ENCODE measurements at places on chromosomes 6 and 20.
A peak's percentile ranks its signal among the peaks of the same experiment; 100 is the strongest.

GRCh38 chr6:138570725-138571029 is 71.4 kb upstream of the NHSL1 start:
- DNase-seq, result no peak

- DNase-seq, result no peak
These were observed 10.6 kb upstream of the FAM8A1 start for GRCh38 chr6:17589406-17590096.

GRCh38 chr6:149182262-149182661 is 135.2 kb upstream of the TAB2 start:
- no peak for DNase-seq

DNA sequence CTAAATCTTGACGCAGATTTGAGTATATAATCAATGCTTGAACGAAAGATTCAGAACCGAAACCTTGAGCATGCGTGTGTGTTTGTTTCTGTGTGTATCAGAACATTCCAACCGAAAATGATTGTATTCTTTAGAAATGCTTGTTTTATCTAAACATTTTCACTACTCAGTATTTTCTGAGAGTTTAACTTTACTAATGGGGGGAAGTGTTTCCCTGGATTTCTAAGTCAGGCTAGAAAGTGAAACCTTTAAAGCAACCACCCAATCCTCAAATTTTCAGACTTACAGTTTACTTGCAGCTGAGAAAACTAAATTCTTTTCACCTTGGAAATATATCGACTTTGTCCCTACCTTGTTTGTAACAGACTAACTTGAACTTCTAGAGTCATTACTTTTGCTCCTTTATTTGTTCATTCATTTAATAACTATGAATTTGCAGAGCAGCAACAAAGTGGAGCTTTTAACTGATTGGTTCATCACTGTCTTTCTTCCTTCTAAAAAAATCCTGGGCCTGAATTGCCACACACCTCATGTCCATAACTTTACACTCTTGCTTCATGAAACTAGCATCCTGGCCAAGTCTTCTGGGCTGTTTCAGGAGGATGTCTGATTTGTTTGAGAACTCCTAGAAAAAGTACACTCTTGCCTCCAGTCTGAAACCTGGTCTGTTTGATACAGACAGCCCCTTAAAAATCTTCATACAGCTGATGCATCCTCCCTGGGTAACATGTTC is 77.8 kb upstream of the XRN2 start:
- no peak for DNase-seq

DNA sequence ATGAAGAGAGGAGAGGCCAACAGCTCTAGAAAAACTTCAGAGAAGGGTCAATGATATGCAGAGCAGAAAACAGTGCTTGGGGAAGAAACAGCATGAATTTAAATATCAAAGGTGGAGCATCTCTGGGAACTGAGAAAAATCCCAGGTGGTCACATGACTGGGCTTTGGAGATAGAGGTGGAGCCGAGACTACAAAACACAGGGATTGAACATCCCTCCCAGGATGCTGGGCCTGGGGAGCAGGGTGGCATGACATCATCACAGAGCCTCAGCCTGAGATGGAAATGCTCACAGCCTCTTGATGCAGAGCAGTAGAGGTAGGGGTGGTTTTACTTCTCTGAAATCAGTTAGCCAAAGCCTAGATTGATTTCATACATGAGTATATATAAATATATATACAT is 529.5 kb downstream of the PRKN start:
- DNase-seq, result no peak

DNA sequence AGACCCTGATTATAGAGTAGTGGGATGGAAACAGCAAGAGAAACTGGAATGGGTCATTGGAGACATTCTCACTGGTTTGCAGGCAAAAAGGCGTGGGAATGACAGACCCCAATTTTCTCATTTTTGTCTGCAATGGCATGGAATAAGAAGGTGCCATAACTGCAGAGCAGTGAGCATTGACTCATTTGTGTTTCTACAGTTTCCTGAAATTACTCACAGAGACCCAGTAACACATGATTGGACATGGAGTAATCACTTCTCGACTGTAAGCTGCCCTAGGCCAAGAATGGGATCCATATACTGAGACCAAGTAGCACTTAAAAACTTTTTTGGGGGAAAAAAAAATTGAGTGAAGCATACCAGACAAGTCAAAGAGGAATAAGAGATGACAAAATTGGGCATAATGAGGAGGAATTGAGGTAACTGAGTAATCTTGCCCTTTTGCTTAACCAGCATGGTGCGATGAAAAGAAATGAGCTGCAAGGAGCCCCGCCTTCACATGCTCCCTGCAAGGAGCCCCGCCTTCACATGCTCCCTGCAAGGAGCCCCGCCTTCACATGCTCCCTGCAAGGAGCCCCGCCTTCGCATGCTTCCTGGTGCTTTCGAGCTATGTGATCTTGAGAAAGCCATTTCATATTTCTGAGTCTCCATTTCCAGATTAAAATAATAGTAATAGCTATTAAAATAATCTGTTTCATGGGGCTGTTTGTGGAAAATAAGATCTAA is 44.1 kb downstream of the NHSL1 start:
- DNase-seq, result peak; percentile 20

DNA sequence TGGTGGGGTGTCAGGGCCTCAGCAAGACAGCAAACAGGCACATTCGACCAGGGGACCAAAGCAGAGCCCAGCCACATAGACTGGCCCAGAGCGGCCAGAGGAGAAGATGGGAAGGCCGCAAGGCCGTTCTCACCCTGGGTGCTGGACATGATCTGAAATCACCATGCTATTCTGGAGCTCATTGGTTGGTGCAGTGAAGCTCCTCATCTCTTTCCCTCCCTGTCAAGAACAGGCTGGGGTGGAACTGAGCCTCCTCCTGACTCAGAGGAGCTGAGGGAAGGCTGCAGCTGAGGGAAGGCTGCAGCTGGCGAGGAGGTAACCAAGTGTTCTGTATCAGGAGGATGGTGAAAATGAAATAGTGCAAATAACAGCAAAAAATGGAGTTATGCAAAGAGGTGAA is 80.0 kb downstream of the AKAP7 start:
- no peak for DNase-seq

DNA sequence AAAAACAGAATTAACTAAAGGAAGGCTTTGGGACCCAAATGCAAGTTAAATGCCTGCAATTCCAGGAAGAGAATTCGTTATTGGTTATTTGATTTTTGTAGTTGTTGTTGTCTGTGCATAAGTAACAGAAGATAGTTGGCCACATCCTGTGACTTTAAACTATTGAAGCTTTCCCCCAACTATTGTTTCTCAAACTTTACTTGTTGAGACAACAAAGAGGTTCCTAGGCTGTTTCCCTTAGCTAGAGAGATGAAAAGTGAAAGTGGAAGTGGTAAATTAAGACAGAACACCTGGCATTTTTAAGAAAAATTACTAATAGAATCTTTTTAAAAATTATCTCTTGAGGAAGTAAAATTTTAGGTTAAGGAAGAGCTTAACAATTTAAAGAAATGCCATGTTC is 525.2 kb downstream of the PKHD1 start:
- no peak for DNase-seq

DNA sequence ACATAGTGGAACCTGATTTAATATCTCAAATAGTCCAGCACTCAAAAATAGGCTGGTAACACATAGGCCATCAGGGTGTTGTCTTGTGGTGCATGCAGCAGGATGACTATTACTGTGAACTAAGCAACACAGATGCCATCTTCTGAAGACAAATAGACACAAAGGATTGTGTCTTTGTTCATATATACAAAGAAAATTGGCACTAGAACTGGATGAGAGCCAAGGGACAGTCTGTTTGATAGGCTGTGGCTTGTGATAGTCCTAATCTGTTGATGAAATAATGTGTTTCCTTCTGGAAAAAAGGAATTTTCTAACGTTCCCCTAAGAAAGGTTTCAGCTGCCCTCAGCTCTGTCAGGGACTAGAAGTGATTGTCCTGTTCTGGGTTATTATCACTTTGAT is 129.8 kb downstream of the TPBG start:
- DNase-seq, result no peak

DNA sequence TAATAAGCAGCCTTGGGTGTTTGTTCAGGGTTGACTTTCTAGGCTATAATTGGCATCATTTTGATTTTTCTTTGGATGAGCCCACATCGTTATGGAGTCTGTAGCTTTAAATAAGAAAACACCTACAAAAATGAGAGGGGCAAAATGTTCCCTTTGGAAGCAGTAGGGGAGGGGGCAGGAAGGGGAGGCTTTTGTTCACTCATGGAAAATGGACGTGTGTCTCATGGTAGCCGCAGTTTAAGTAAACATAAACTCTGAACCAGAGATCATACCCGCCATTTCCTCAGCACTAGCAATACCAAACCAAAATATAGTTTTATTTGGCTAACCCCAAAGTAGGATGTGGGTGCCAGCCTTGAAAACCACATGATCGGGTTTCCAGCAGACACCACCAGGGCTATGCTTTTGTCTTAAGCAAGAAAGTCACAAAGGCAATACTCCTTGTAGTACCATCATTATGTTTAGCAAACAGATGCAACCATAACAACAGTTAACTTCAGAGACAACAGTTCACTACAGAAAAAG is 572.5 kb upstream of the JAG1 start:
- DNase-seq, result no peak

GRCh38 chr6:19873031-19873430 is 35.9 kb downstream of the ID4 start:
- DNase-seq, result no peak

DNA sequence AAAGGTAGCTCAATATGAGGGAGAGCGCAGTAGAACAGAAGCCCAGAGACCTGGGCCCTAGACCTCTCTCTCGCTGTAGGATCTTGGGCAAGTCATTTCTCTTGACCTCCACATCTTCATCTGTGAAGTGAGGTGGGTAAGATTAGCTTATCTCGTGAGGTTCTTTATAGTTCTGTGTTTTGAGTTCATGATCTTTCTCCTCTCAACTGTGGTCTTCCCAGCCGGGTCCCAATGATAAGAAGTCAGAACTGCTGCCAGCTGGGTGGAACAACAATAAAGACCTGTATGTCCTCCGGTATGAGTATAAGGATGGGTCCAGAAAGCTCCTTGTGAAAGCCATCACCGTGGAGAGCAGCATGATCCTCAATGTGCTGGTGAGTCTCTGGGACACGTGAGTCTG is 6.9 kb downstream of the PSMF1 start:
- no peak for DNase-seq

GRCh38 chr20:41123631-41124030 is 13.7 kb upstream of the PLCG1 start:
- no peak for DNase-seq

- no peak for DNase-seq
These were observed 410.7 kb upstream of the SULF2 start for GRCh38 chr20:48196001-48196400.

DNA sequence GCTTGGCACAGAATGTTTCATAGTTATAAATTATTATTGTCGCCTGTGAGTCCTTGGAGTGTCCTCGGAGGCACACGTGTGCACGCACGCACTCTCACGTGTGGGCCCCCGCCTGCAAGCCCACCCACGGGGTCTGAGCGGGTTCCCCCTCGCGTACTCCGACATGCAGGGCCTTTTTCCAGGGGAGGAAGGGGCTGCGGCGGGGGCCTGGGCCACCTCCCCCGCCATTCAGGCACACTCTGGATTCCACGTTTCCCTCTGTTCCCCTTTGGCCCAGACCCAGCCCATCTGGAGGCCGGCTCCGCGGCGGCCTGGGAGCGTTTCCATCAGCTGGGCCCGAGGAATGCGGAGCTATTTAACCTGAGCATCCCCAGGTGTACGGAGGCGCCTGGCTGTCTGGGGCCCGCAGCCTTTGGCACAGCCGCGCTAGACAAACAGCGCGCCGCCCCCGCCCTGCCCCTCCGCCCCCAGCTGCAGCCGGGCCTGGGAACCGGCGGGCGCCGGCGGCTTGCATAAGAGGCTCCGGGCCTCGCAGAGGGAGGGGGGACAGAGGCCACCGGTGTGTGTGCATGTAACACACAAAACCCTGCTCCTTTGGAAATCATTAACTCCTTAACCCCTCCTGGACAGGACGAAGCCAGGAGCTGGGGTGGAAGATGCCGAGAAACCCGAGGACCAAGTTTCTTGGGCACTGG is 3.3 kb downstream of the ID1 start:
- no peak for DNase-seq

GRCh38 chr6:165662749-165663376 is at the start of gene PDE10A:
PDE10A (minus strand) TSS chr6:165663241; CDS start chr6:165662811, 430 bp downstream.
- no peak for DNase-seq

Measured in stimulated activated CD8-positive, alpha-beta memory T cell treated with anti-CD3 and anti-CD28 coated beads, Interleukin-7, amount 100 ng/mL, for 24 hours (primary cell).